ENCODE measurements at places on chromosomes 3 and 15.

DNA sequence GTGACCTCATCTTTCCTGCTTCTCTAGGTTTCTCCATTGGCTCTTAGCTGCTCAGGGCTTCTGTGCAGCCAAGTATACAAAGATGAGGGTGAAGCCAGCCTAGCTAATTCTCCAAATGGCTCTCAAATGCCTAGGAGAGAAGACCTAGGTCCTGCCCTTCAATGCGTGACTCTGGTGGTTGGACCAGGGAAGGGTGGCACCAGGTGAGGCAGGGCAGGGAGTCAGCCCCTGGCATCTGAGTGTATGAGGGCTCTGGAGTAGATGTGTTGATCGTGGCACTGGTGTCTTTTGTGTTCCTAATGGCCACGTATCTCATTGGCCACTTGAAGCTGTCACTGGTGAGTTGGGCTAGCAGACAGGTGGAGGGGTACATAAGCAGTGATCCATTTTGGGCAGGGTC lies 59.8 kb downstream of the PDIA5 start:
- no peak for DNase-seq

- DNase-seq: no peak
Observed at GRCh38 chr15:28998511-28998910, 112.7 kb downstream of the APBA2 start.

DNA sequence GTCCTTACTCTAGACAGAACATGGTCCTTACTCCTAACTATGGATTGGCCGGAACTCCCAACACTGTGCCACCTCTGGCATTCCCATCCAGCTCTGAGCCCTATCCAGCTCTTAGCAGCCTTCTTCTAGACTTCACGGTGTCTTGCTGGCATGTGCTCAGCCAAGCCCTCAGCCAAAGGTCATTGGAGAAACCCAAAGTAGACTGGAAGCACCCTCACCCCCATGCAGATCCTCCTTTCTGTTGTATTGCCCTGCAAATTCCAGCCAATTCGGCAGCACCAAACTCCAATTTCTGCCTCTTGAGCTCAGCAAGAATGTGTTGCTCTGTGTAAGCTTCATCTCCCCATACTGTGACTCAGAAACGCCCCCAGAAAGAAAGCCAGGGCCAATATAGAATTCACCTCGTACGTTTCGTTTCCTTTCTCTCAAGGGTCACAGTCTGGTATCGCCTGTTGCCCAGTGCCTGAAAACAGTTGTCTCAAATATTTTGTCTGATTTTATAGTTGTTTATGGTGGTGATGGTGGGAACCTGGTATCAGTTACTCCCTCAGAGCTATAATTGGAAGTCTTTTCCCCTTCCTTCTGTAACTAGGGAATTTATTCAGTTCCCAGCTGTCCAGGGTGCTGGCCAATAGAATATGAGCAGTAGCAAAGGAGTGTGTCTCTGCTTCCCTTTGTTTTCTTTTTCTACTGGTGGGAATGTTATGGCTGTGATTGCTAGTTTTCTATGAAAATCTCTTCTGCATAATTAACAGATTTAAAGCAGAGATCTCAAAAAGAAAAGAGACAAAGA lies 28.4 kb upstream of the EPHB3 start:
- no peak for DNase-seq

- DNase-seq: no peak
Observed at GRCh38 chr3:132001999-132002398, 32.8 kb downstream of the CPNE4 start.

DNA sequence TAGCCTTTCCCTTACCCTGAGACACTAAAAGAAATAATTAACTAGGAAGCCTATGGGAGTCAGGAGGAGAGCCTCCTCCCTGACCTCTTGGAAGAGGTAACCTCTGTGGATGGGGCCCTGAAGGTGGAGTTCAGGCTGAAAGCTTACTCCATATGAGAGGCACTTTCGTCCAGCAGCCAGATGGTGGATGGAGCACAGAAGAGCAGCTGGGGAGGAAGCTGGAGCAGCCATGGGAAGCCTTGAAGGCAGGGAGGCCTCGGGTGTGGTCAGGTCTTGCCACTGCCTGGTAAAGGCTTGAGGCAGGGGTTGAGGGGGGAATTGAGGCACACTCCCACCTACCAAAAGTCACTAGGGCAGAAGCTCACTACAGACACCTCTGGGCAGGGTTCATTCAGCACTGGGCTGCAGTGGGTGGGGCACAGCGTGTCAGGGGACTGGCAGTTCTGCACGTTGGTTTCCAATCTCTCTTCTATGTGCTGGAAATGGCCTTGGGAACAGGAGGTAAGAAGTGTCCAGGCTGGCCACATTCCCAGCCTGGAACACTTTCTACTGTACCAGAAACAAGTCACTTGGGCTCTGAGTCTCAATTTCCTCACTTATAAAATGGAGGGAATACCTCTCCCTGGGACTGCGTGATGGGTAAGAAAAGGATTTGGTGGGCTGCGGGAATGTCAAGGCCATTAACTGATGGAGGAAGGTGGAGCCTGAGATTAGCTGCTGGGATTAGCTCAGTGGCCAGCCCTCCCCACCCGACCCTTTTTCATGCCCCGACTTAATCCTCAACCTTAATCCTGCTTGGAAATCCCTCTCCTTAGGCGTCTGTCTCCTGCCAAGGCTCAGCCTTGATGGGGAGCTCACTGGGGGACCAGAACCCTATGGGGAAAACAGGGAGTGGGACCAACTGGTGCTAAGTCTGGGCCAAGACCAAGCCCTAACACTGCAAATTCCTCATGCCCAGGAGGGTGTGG lies 5.4 kb downstream of the PCBP4 start:
- DNase-seq: no peak

DNA sequence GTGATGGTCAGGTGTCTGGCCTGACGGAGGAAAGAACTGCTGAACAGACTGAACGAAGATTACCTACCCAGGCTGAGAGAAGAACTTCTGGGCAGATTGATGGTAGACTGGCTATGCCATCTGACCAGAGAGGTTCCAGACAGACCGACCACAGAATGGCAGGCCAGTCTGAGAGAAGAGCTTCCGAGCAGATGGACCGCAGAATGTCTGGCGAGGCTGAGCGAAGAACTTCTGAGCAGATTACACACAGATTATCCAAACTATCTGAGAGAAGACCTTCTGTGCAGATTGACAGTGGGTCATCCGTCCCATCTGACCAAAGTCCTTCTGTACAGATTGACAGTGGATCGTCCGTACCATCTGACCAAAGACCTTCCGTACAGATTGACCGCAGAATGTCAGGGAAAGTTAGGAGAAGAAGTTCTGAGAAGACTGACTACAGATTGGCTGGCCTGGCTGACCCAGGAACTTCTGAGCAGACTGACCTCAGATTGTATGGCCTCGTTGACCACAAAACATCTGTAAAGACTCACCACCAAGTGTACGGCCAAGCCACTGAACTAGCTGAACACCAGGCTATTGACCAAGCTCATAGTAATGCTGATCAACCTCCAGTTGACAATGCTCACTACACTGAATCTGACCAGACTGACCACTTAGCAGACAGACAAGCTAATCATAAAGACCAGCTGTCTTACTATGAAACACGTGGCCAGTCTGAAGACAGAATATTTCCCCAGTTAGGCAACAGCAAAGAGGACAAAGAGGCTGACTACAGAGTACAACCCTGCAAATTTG lies 812 bp downstream of the TEX55 start:
- no peak for DNase-seq

DNA sequence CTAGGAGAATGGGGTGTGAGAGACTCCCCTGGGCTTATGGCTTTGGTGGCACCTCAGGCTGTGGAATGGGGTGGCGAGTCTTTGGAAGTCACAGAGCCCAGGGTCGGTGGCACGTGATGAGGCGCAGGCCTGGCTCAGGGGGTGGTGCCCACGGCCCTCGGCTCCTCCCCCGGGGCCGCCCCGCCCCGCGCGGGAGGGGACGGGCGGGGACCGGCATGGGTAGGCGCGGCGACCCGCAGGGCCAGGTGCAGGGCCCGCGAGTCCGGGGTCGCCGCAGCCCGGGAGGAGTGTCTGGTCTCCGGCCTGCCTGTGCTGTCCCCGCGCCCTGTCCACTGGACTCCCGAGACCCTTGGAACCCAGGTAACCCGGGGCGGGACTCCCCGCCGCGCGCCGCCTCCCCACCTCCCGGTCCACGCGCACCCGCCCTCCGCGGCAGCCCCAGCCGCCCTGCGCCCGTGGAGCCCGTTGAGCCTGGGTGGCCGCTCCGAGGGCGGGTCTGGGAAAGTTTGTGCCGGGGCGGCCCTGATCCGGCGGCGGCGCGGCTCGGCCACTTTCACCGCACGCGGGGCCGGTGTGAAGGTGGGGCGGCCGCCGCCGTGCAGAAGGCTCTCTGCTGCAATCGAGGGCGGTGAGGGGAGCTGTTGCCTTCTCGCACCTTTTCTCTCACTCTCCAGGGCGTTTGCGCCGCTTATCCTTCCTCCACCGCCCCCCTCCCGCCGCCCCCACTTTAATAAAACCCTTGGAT lies at the start of gene PAQR5:
TSS of gene PAQR5 (plus strand) at position 216 of the 745 bp plus-strand sequence. CDS start 61,169 bp downstream, outside the sequence.
- peak; percentile 78 for DNase-seq

GRCh38 chr3:126121632-126122031 lies 37.7 kb upstream of the SLC41A3 start:
- no peak for DNase-seq

- DNase-seq: no peak
Observed at GRCh38 chr3:27224197-27224596, 145.0 kb downstream of the NEK10 start.

DNA sequence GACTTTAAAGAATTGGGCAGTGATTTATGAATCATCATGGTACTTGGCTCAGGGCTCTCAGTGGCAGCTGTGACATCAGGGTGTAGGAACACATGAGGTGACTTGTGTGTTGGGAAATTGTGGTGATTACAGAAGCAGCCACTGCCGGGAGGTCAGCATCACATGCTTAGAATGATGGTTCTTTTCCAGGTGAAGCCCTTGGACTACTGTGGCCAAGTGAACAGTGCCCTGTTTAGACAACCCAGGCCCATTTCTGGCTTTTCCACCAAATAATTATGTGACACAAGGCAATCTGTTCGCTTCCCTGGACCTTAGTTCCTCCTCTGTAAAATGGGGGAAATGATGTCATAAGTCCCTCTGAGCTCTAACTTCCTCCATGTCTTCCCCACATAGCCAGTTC lies 139.7 kb upstream of the ROPN1 start:
- DNase-seq: no peak

DNA sequence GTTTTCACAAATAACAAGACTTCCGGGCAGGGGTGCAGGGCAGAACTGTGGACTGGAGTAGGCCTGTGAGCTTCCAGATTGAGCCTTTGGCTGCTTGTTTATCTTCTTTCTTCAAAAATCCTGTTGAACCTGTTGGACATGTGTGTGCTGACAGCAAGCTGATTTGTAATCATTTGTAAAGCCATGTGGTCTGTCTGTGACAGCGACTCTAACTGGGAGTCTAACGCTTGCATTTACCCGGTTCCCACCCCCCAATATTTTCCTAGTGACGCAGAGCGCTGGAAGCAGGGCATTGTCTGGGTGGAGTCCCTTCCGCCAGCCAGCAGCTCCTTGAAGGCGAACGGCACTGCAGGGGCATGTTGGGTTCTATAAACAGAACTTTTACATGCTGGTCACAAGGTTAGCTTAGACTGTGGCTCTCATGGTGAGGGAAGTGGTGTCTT lies 85.7 kb upstream of the MYZAP start:
- DNase-seq: no peak
